ENCODE measurements at places on chromosomes 13 and 19.
A peak's percentile ranks its signal among the peaks of the same experiment; 100 is the strongest.

GRCh38 chr19:50909240-50910070 lies 1.7 kb downstream of the KLK4 start:
- no peak for DNase-seq

DNA sequence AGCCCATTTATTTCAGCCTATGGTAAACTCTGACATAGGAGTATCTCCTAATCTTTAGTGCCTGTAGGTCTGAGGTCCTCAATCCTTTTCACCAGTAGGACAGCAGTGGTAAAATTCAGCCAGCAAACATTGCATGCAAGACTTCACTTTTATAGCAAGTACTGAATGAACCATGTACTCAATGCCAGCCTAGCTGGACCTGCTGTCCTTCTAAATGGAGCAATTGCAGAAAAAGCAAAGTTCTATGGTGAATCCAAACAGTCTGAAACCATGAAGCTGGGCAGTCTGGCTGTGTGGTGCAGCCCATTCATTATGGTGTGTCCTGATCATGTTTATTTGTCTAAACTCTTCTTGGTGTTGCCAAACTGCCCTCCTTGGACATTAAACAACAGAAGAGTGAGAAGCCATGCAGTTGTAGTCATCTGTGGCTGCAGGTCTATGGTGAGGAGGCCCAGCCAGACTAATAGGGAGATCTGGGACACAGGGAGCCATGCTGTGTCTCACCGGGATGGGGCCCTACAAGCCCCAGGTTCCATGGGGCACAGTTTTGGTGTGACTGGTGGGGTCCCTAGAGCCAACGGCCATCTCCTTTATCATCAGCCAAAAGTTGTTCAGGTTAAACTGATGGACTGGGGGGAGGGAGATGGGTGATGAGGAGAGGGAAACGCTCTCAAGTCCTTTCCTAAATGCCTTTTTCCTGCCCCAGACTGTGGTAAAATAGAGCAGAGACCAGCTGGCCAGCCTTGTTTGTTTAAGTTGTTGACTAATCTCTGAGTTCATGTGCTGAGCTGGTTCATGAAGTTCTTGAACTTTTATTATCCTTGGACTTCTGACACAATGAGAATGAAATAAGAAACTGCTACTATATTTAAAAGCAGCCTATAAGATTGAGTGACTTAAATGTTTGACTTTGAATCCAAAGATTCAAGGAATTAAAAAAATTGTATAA lies 20.6 kb upstream of the TNFSF11 start:
- DNase-seq = no peak

GRCh38 chr13:40770934-40771618 lies at the start of gene MRPS31:
Gene MRPS31 (minus strand): TSS chr13:40771190. CDS start chr13:40771136, 54 bp downstream.
- DNase-seq = peak; percentile 75

- DNase-seq = no peak
Observed at GRCh38 chr19:1840541-1841115, 7.7 kb downstream of the REXO1 start.

DNA sequence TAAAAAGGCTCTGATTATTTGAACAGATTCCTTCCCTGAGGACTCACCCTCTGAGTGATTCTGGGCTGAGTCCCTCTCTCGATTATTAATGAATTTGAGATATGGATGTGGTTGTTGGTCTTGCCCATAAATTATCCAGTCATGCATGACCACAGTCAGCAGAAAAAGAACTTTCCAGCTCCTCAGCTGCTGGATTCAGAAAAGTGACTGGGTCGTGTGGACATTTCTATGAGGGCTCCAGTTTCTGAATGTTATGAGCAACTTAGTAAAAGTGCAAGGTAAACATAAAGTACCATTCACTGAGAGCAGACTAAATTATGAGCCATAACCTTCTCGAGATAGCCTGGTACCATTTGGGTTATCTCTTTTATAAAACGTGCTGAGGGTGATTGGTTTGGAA lies 100.1 kb upstream of the CLDN10 start:
- no peak for DNase-seq

- DNase-seq = no peak
Observed at GRCh38 chr13:110759710-110760109, 46.2 kb downstream of the ING1 start.

DNA sequence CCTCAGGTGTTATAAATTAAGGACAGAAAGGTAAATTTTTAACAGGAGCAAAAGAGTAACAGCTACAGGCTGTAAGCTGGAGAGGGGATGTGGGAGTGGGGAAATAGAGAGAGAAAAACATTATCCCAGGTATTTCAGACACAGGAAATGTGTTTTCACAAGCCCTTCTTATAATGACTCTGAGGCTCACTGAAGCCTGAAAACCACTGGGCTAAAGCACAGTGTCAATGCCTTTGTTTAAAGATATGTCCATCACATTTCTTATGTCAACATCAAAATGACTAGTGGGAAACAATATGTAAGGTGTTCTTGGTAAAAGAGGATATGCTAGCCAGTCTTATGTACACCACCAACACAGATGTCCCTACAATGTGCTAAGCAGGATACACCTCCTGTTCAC lies 365.9 kb downstream of the FGF14 start:
- no peak for DNase-seq

GRCh38 chr19:45409557-45409920 lies 3.1 kb downstream of the POLR1G start:
- DNase-seq = no peak

DNA sequence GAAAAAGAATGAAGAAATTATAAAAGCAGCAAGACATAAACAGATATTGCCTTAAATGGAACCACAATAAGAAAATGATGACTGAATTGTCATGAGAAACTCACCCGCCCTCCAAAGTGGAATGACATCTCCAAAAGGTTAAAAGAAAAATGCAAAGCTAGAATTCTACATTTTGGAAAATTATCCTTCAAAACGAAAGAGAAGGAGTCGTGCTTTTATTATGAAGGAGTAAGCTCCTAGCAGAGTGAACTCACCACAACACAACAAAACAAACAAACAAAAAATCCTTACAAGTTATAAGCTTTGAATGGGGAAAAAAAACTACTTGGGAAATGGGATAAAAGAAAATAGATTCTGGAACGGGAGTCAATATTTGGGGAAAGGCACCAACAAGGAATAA lies 6.7 kb downstream of the SIGLEC14 start:
- no peak for DNase-seq

All from iPS DF 19.7 (cell line).